Ascending aorta (tissue), 2 donors: ENCODE measurements at places on chromosomes 6 and 20.

DNA sequence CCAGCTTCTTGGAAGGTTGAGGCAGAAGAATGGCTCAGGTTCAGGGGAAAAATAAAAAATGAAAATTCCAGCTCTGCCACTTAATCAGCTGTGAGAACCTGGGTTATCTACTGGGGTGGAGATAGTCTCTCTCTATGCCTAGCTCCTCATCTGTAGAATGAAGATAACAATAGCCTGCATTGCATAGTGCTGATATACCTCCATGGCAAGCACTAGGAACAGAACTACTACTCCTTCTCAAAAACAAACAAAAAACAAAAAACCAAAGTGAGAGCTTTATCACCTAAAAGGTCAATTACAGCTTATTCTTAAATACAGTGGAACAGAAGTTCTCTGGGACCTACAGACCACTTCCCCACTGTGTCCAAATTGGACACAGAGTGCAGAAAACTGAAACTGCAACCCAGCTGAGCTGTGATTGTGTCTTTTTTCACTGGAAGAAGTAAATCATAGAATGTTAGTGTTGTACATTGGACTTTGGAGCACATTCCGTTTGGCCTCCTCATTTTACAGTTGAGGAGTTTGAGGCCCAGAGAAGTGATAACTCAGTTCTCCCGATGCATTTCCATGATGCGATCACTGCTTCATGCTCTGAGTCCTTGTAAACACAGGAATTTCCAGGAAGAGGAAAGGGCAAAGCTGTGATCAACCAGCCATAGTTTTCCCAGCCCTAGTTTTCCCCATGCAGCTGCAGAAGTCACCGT lies 23.3 kb downstream of the MTFR2 start:
- DNase-seq, result no peak

GRCh38 chr6:71349395-71349794 lies 60.8 kb downstream of the OGFRL1 start:
- no peak for DNase-seq

DNA sequence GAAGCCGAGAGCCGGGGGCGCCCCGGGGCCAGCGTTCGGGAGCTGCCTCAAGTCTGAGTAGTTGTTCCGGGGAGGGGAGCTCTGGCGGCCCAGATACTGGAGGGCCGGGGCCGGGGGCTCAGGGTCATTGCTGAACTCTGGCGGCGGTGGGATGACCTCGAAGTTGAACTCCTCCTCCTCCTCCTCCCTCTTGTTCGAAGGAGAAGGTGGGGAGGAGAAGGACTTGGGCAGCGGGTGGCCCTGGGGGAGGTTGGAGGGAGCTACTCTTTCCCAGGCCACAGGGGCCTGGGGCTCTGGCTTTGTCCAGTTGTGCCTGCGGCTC lies 37.7 kb downstream of the C6orf132 start:
- DNase-seq, result no peak

DNA sequence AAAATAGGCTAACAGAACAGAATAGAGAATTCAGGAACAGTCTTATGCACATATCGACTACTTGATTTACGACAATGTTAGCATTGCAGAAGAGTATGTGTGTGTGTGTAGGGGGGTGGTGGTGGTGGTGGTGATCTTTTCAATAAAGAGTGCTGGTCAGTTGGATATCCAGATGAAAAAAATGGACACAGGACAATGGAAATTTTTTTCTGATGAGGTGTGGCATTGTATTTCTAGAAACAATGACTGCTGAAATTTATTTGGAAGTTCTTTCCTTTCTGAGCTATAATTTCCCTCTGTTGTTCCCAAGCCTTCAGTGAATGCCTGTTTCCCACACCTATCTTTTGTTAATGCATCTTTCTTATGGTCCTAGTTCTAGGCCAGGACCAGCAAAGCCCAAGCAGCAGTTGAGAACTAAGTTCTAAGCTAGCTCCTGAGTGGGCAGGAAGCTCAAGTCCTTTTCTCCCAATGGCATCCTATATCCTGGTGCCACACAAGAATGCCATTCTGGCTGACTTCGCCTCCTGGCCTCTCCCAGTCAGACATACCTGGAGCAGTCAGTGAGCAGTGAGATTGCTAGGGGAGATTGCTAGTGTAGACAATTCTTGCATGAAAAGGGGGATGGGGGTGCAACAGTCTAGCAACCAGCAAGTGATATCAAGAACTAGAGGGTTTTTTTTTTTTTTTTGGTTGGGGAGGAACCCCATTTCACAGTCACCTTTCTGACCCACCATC lies 1.2 kb upstream of the TOX2 start:
- DNase-seq, result peak; percentile 41

DNA sequence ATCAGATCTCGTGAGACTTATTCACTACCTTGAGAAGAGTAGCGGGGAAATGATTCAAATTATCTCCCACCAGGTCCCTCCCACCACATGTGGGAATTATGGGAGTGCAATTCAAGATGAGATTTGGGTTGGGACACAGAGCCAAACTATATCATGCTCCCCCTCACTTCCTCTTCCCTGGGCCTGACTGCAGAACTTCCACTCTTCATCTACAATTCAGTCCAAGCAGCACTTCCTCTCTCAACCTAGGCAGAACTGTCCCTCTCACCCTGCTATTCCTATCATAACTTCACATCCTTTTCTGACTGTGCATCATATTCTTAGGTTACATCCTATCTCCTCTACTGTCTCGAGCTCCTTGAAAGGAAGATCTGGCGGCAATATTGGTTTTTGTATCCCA lies 184.0 kb upstream of the HDDC2 start:
- no peak for DNase-seq

GRCh38 chr6:154170106-154170505 lies 131.1 kb downstream of the OPRM1 start:
- DNase-seq, result no peak
